ENCODE measurements at places on chromosomes 3 and 15. TPM values are rescaled to one million over a fixed set of nuclear protein-coding genes. Genes with fewer than 3 reads are reported as not detected.

The AHSG gene
- total RNA-seq, result not detected

The FGF12 gene
- not detected for total RNA-seq

The SPATA12 gene
- not detected for total RNA-seq

The C3orf22 gene
- total RNA-seq, result not detected

The DYNC1LI1 gene
- 33.1 TPM for total RNA-seq

The TGM5 gene
- not detected for total RNA-seq

The GPR176 gene
- 0.24 TPM for total RNA-seq

The TGM4 gene
- total RNA-seq, result not detected

The ZNF148 gene
- total RNA-seq, result 20.3 TPM

The HRG gene
- total RNA-seq, result not detected

The ISLR gene
- not detected for total RNA-seq

The DPH3 gene
- total RNA-seq, result 16.1 TPM

The IL5RA gene
- total RNA-seq, result not detected

The PDZRN3 gene
- not detected for total RNA-seq

DNA sequence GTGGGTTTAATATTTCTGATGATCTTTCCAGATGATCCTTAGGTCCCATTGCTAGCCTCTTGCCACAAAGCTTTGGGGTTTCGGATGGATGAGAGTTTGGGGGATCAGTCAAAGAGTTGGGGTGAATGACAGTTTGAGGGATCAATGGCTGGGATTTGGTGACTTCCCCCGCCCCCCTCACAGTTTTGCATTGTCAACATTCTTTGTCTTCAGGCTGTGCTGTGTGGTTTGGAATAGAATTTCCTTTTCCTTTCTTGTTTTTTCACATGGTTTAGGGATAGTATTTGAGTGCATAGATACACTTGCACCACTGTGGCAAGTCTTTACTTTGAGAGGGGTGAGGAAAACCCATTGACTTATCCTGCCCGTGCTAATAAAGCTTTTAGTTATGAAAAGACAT lies 14.3 kb downstream of the MEF2A start:
- H3K36me3 ChIP-seq, result peaks cover 7% of the 10 kb centered on the region
- H3K4me3 ChIP-seq, result no peak overlapping the region
- no peak for DNase-seq
- H3K4me1 ChIP-seq, result peaks cover 47% of the 10 kb centered on the region
- H3K27me3 ChIP-seq, result no peaks in the 10 kb centered on the region

GRCh38 chr3:186821429-186822387 lies 15.4 kb upstream of the RFC4 start:
- peaks cover 25% of the 10 kb centered on the region for H3K4me1 ChIP-seq
- peak; percentile 12 for DNase-seq
- peaks cover 7% of the 10 kb centered on the region for H3K36me3 ChIP-seq

DNA sequence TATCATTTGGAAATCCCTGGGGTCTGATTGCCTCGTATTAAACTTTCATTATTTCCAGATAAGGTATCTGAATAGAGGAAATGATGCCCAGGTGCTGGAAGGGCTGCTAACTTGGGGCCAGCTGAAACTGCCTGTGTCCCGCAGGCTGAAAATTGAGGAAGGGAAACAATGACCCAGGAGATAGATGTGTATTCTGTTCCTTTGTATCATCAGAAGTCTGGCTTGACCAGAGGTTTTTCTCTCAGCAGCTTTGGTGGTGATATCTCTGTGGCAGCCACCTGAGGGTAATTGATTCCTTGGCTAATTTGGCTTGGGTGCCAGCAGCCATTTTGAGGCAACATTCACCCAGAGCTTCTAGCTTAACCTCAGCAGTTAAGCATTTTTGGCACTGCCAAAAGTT lies 90.0 kb upstream of the STT3B start:
- H3K27me3 ChIP-seq, result no peaks in the 10 kb centered on the region
- DNase-seq, result no peak
- H3K4me1 ChIP-seq, result peaks cover 4% of the 10 kb centered on the region
- no peak overlapping the region for H3K27ac ChIP-seq
- no peak overlapping the region for H3K4me3 ChIP-seq

DNA sequence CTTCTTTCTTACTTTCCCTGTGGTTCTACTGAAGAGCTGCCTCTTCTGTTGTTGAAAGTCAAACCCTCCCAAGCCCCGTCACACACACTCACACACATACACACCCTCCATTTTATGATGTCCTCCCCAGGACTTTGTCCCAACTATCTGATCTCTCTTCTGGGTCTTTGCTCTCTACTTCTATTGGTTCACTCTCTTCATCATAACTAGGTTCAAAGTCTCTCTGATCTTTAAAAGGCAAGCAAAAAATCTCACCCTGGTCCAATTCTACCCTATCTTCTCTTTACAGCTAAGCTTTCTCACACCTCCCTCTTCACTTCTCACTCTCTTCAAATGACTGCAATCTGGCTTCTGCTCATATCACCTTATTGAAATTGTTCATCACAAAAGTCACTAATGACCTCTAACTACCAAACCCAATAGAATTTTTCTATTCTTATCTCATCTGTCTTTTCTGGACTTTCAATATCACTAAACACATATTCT lies 34.8 kb downstream of the LRRFIP2 start:
- no peaks in the 10 kb centered on the region for H3K27me3 ChIP-seq
- H3K4me1 ChIP-seq, result peaks cover 10% of the 10 kb centered on the region
- H3K36me3 ChIP-seq, result peaks cover 9% of the 10 kb centered on the region
- DNase-seq, result no peak

GRCh38 chr15:74725225-74725774 lies at the start of gene CYP1A1:
Gene CYP1A1, minus strand, starts transcription at chr15:74725528. Its CDS starts 2,431 bp downstream, at chr15:74723097.
- peaks cover 11% of the 10 kb centered on the region for H3K4me1 ChIP-seq
- peak; percentile 38 for DNase-seq
- H3K4me3 ChIP-seq, result peak within 1 kb of the TSS; percentile 57
- no peaks in the 10 kb centered on the region for H3K36me3 ChIP-seq
- H3K27ac ChIP-seq, result no peak within 1 kb of the TSS

GRCh38 chr3:122031123-122031468 lies 9.0 kb upstream of the ILDR1 start:
- H3K4me3 ChIP-seq, result no peak overlapping the region
- peaks cover 6% of the 10 kb centered on the region for H3K27me3 ChIP-seq
- H3K27ac ChIP-seq, result peak overlapping the region; percentile 59
- no peaks in the 10 kb centered on the region for H3K36me3 ChIP-seq
- H3K4me1 ChIP-seq, result peaks cover 14% of the 10 kb centered on the region

GRCh38 chr3:100634493-100635272 lies 25.3 kb downstream of the ADGRG7 start:
- H3K4me1 ChIP-seq, result no peaks in the 10 kb centered on the region
- no peaks in the 10 kb centered on the region for H3K36me3 ChIP-seq
- H3K27me3 ChIP-seq, result peaks cover 7% of the 10 kb centered on the region
- no peak overlapping the region for H3K27ac ChIP-seq
- no peak overlapping the region for H3K4me3 ChIP-seq

GRCh38 chr3:30502742-30503073 lies 103.7 kb upstream of the TGFBR2 start:
- H3K27me3 ChIP-seq, result no peaks in the 10 kb centered on the region
- H3K36me3 ChIP-seq, result no peaks in the 10 kb centered on the region
- H3K4me3 ChIP-seq, result no peak overlapping the region
- H3K4me1 ChIP-seq, result peaks cover 30% of the 10 kb centered on the region
- peak overlapping the region; percentile 43 for H3K27ac ChIP-seq

DNA sequence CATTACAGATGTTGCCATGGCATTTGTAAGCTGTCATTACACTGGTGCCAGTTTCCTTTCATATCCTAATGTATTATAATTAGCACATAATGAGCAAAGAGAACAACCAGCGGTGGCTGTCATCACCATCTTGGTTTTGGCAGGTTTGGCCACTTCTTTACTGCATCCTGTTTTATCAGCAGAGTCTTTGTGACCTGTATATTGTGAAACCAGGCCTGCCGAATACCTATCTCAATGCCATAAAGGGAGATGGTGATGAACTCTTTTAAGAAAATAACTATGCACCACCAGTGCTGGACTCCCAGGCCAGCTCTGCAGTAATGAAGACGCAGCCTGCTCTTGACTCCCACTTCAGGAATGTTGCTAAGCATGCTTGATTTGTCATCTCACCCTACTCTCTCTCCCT lies 458.1 kb upstream of the NR2F2 start:
- no peak for DNase-seq
- H3K27ac ChIP-seq, result no peak overlapping the region
- no peaks in the 10 kb centered on the region for H3K27me3 ChIP-seq
- H3K36me3 ChIP-seq, result no peaks in the 10 kb centered on the region

DNA sequence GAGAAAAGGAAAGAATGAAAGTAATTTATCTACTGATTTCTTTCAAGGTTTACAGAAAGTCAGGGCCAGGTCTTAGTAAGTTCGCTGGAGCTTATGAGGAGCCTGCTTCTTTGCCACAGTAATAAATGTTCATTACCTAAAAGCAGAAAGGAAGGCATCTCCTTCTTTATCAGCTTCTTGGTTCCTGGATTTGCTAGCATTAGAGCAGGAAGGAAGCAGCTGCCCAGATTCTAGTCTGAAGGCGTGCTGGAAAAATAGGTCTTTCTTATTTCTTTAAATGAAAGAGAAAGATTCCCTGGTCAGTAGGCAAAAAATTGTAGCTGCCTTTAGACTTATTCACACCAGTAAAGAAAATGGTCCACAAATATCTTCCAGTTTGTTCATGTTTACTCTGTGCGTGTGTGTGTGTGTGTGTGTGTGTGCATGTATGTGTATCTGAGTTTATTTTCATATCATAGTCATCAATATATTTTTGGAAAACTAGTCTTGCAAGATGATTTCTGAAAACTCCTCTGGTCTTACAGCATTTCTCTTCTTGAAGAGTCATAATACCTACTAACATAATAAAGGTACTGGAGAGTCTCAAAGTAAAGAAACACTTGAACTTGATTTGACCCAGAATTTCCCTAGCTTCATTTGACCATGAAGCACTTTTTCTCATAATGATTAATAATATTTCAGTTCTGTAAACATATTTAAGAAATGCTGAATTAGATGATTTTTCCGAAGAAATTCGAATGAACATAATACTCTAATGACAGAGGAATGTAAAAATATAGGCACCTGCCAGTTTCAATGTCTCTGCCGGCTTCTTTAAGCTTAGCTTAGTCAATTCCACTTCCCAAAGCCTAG lies 255.3 kb upstream of the ZPLD1 start:
- H3K27ac ChIP-seq, result peak overlapping the region; percentile 39
- no peaks in the 10 kb centered on the region for H3K27me3 ChIP-seq
- no peak for DNase-seq
- H3K4me3 ChIP-seq, result no peak overlapping the region
- no peaks in the 10 kb centered on the region for H3K36me3 ChIP-seq
- H3K4me1 ChIP-seq, result peaks cover 6% of the 10 kb centered on the region

- peaks cover 4% of the 10 kb centered on the region for H3K27me3 ChIP-seq
- no peak overlapping the region for H3K4me3 ChIP-seq
- no peaks in the 10 kb centered on the region for H3K4me1 ChIP-seq
- H3K36me3 ChIP-seq, result no peaks in the 10 kb centered on the region
- peak; percentile 62 for DNase-seq
- no peak overlapping the region for H3K27ac ChIP-seq
These were observed 40.1 kb upstream of the EPHB1 start for GRCh38 chr3:134754768-134755559.

DNA sequence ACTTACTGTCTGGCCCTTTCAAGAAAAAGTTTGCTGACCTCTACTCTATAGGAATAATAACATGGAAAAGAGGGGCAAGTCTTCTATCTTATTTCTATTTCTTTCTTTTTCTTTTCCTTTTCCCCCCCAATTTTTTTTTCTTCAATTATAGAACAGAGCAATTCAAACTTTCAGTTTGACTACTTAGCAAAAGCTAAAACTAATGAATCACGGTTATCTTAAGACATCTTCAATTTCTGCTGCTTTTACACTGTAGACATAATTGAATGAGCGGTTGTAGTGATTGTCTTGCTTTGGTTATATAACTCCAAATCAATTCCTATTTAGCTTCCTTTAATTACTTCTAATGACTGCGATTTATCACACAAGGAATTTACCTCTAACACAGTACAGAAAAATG lies 74.3 kb upstream of the P2RY1 start:
- H3K36me3 ChIP-seq, result no peaks in the 10 kb centered on the region
- no peaks in the 10 kb centered on the region for H3K4me1 ChIP-seq
- H3K4me3 ChIP-seq, result no peak overlapping the region
- no peak for DNase-seq
- no peak overlapping the region for H3K27ac ChIP-seq

GRCh38 chr3:129553719-129554118 lies 10.7 kb downstream of the H1-8 start:
- peaks cover 8% of the 10 kb centered on the region for H3K4me1 ChIP-seq
- H3K27me3 ChIP-seq, result no peaks in the 10 kb centered on the region
- no peaks in the 10 kb centered on the region for H3K36me3 ChIP-seq
- no peak overlapping the region for H3K27ac ChIP-seq
- H3K4me3 ChIP-seq, result no peak overlapping the region
- peak; percentile 38 for DNase-seq

- peaks cover 36% of the 10 kb centered on the region for H3K36me3 ChIP-seq
- no peak overlapping the region for H3K4me3 ChIP-seq
- peaks cover 19% of the 10 kb centered on the region for H3K4me1 ChIP-seq
- no peak overlapping the region for H3K27ac ChIP-seq
- H3K27me3 ChIP-seq, result no peaks in the 10 kb centered on the region
These were observed 10.0 kb downstream of the LSG1 start for GRCh38 chr3:194661946-194662345.

DNA sequence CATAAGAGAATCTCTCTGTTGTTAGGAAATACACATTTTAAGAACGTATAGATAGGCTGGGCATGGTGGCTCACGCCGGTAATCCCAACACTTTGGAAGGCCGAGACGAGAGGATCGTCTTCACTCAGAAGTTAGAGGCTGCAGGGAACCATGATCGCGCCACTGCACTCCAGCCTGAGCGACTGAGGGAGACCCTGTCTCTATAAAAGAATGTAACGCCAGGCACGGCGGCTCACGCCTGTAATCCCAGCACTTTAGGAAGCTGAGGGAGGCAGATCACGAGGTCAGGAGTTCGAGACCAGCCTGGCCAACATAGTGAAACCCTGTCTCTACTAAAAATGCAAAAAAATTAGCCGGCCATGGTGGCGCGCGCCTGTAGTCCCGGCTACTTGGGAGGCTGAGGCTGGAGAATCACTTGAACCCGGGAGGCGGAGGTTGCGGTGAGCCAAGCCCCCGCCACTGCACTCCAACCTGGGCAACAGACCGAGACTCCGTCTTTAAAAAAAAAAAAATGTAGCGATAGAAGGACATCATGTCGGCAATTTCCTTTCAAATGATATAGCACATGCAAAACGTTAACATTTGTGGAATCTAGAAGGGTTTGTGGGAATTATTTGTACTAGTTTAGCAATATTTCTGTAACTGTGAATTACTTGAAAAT lies 730 bp upstream of the RPL14 start:
- H3K4me3 ChIP-seq, result peak overlapping the region; percentile 85
- DNase-seq, result no peak
- H3K4me1 ChIP-seq, result peaks cover 52% of the 10 kb centered on the region
- H3K27ac ChIP-seq, result peak overlapping the region; percentile 87
- no peaks in the 10 kb centered on the region for H3K27me3 ChIP-seq

- DNase-seq, result no peak
- H3K4me1 ChIP-seq, result no peaks in the 10 kb centered on the region
- no peak overlapping the region for H3K4me3 ChIP-seq
- no peaks in the 10 kb centered on the region for H3K36me3 ChIP-seq
These were observed 61.8 kb upstream of the UTS2B start for GRCh38 chr3:191391861-191392808.

- DNase-seq, result no peak
- no peak overlapping the region for H3K4me3 ChIP-seq
These were observed 1.7 kb downstream of the LRRC2 start for GRCh38 chr3:46564190-46565021.

- no peaks in the 10 kb centered on the region for H3K36me3 ChIP-seq
- no peaks in the 10 kb centered on the region for H3K27me3 ChIP-seq
- H3K4me3 ChIP-seq, result no peak overlapping the region
- no peak for DNase-seq
- no peaks in the 10 kb centered on the region for H3K4me1 ChIP-seq
- no peak overlapping the region for H3K27ac ChIP-seq
These were observed 823.0 kb downstream of the CADM2 start for GRCh38 chr3:85781806-85782205.

- H3K4me1 ChIP-seq, result no peaks in the 10 kb centered on the region
- no peak for DNase-seq
- H3K36me3 ChIP-seq, result no peaks in the 10 kb centered on the region
These were observed 215.8 kb downstream of the RYR3 start for GRCh38 chr15:33526532-33526931.

Measured in activated naive CD4-positive, alpha-beta T cell treated with anti-CD3 and anti-CD28 coated beads for 36 hours (primary cell).